ENCODE measurements at places on chromosomes 3 and 15. TPM values are rescaled to one million over a fixed set of nuclear protein-coding genes. Genes with fewer than 3 reads are reported as not detected.
A peak's percentile ranks its signal among the peaks of the same experiment; 100 is the strongest.

ARPIN gene
- total RNA-seq = not detected

SLC35G2 gene
- 0.80 TPM for total RNA-seq

PIF1 gene
- total RNA-seq = 46.1 TPM

POPDC2 gene
- 2.4 TPM for total RNA-seq

EAF2 gene
- total RNA-seq = 21.4 TPM

THAP10 gene
- total RNA-seq = 0.15 TPM

B3GALNT1 gene
- total RNA-seq = 4.1 TPM

SPATA12 gene
- not detected for total RNA-seq

THBS1 gene
- 1.5 TPM for total RNA-seq

SV2B gene
- total RNA-seq = not detected

KPNA4 gene
- 37.3 TPM for total RNA-seq

DNA sequence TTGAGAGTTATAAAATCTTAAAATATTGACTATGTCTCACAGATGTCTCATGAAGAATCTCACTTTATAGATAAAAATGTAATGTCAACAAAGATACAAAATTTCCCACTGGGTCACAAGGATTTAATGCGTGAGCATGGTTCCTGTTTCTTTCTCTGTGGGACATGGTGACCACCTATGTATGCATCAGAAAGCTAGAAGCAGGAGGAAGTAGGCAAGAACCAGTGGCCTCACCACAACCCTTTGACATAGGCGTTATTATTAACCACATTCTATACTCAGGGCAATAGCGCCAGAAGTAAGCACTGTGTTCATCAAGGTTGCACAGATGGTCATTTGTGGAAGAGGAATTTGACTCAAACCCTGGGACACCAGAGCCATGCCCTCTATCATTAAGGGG lies 11.7 kb upstream of the ADAMTS17 start:
- DNase-seq = no peak

DNA sequence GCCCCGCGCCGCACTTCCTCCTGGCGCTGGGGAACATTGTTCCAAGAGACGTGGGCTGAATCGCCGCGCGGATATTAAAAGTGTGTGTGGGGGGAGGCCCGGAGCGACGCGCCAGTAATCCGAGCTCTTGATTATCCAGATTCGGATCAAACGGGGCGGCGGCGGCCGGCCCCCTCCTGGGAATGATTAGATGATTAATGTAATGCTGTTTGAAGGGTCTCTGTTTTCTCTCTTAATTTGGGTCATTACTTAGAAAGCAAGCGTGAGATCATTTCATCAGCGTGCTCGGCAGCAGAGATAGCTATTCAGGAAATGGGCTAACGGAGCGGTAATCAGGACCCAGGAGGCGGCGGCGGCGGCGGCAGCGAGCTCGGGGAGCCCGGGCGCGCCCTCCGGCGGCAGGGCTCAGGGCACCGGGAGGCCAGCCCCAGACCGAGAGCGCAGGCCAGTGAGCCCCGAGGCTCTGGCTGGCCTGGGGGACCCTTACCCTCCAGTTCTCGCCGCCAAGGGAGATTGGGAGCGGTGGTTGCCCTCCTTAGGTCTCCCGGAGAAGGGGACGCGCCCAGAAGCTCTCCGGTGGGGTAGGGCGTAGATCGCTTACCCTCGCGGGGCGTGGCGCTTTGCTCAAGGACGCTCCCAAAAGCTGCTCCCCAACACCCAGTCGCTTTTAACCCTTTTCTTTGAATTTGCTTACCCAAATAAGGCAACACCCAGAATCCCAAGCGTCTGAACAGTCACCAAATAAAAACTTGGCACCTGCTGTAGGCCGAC lies 4.5 kb downstream of the FEZF2 start:
- DNase-seq = no peak

GRCh38 chr3:182491577-182491976 lies 301.7 kb upstream of the ATP11B start:
- no peak for DNase-seq

DNA sequence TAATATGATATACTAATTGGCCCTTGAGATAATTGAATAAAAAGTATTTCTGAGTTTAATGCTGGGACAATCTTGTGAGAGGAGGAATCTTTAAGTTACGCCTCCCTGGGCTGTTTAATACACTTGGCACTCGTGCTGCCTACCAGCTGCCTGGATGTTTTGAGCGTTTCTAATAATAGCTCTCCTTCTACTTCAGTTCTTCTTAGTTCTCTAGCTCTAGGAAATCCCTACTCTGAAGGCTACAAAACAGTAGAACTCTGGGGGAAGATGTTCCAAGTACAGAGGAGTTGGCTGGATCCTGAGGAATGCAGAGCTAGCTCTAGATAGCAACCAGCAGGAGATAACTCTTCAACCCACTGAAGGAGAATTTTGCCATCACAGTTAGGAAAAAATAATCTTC lies 3.5 kb downstream of the NAALADL2 start:
- no peak for DNase-seq

DNA sequence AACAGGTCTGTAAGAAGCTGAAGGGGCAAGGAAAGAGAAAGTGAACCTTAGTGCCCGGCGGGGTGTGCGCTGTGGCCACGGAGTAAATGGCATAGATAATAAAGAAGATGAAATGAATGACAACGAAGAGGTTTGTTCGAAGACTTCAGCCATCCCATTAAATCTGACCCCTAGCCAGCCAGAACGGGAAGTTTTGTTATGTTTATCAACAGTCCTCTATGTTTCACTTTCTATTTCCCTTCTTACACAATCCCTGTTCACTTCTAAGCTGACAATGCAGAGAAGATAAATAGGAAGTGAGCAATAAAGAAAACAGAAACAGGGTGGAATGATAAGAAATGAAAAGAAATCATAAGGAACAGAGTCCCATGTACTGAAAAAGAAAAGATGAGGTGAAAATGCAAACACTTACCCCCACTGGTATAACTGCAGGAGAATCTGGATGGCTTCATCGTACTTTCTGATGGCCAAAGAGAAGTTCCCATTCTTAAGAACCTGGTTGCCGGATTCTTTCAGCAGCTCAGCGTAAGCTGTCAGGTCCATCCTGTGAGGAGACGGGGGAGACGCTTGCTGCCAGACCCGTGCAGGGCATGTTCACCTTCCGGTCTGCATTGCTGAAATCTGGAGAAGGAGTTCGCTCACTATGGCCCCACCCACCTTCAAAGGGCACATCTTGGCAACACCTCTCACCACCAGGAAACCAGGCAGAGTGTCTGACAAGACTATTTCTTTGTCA lies 36.8 kb downstream of the TRANK1 start:
- DNase-seq = peak; percentile 78

DNA sequence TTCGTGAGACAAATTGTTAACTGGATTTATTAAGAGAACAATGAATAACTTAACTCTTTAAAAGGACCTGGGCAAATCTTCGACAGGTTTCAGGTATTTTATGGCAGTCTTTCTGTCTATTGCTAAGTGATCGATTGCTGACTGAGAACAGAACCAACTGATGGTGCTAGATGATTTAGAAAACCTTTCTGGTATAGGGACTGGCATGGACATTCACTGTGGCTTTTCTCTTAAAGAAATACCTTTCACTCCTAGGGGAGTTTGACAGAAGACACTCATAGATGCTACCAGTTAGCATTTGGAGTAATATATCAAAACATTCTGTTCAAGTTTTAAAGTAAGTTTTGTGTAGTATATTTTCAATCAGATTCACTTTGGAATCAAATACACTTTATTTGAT lies 654 bp downstream of the PPARG start:
- DNase-seq = no peak

DNA sequence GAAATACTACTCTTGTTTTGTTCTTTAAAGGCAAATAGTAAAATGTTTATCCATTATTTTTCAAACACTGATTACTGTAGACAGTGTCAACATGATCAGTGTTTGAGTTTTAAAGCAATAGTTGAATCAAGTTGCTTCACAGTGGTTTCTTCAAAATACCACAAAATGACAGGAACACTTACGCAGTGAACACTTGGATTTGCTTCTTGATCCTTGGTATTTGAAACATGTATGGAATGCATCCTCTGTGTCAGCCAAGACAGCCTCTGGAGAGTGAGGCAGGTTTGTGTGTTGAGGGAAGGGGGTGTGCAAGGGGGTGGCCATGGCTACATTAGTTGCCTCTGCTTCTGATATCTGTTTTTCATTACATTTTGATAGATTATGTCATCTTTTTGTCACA lies 413.0 kb downstream of the RBMS3 start:
- DNase-seq = no peak

GRCh38 chr3:65368866-65369265 lies 669.9 kb downstream of the MAGI1 start:
- DNase-seq = no peak

DNA sequence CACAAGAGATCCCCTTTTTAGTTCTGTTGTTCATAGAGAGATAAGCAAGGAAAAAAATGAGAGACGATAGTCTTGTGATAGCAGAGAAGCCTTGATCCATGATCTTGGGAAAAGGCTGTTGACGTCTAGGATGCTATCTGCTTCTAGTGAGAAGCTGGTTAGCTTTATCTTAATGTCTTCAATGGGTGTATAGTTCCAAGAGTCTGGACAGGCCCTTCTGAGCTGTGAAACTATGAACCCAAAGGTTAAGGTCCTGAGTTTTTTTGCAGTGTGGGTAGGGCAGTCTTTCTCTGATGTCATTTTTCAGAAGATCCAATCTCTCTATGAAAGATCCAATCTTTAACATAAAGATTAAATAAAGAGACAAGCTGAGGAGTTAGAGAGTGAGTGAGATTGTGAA lies 10.5 kb upstream of the NOX5 start:
- no peak for DNase-seq

DNA sequence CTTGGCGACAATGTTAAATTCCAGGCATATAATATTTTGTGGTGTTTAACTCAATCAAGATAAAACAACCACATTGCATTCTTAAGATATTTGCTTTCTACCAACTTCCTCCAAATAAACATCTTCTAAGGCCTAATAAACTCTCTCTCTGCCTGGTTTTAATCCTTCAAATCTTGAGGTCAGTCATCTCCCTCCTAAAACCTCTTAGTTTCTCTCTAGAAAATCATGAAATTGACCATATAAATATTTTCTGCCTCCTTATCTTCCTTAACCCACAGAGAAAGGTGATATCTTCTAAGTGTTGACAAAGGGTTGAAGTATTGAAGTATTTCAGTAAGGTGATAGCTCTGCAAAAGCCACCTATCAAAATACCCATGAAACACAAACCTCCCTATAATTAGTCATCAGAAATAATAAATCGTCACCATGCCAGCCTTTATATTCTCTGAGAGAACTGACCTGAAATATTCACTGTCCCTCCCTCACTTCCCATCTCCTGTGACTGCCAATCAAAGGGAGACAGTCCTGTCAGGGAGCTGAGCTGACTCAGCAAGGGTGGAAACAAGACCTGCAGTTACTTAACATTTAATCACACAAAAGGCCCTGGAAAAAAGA lies 1261.1 kb downstream of the ROBO1 start:
- DNase-seq = no peak

- DNase-seq = no peak
Observed at GRCh38 chr3:185709251-185709955, 115.4 kb downstream of the IGF2BP2 start.

- no peak for DNase-seq
Observed at GRCh38 chr3:158420654-158421396, 150.2 kb upstream of the MLF1 start.

DNA sequence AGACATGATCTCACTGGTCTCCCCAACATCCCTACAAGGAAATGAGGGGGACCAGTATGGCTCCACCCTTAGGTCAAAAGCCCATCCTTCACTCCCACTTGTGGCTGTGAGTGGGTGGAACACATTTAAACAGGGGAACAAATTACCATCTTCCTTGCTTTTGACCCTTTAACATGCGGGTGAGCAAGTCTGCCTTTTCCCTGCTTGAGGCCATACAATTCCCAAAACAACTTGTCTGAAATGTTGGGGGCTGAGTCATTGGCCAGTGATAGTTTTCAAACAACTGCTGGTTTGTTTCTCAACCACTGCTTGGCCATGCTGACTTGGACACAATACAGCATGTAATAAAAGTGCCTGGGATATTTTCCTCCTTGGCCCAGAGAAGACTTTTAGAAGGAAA lies 39.6 kb downstream of the COL8A1 start:
- DNase-seq = no peak

DNA sequence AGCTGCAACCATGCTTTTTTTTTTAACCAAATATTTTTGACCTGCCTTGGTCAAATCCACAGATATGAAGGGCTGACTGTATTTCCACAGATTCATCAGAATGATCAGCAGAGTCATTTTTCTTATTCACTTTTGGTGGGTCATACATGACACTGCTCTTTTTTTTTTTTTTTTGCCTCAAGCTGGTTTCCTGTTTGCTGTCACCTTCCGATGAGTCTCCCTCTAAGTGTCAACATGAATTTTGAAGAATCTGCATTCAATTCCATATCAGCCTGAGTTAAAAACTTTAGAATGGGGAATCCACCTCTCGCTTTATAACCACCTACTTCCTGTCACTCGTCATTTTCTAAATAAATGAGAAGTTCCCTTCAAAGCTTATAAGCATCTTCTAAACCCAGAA lies 2.2 kb upstream of the SLC12A8 start:
- DNase-seq = no peak

GRCh38 chr15:81507831-81508230 lies 133.8 kb upstream of the TMC3 start:
- DNase-seq = no peak

DNA sequence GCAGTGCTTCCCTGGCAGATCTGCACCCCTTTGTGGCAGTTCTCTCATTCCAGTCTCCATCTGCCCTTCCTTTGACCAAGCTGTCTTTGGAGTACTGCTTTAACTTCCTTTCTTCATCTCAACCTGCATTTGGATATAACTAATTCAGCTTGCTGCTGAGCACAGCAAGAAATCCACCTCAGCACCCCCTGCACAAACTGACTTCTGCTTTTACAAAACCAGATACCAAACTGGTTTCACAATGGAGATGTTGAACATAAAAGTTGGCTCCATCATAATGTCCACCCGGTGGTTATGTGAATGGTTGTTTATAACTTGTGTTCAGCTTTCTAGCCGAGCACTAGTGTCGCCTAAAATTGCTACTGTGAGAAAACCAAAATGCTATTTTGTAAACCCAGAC lies 341.1 kb upstream of the SEMA6D start:
- DNase-seq = no peak

DNA sequence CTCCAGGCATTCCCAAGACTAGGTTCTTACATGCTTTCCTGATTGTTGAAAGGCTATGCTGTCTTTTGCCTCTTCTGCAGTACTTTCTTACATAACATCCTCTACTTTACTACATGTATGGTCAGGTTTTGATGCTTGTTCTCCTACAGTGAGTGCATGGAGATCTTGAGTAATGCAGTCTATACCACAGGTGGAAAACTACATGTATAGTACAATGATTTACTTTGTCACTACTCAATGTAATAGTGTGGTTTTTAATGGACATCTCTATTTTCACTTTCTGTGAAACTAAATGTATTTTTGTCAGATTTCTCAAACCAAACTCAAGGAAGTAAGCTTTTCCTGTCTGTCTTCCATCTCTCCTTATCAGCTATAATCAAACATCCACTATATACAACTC lies 657.0 kb downstream of the TUSC7 start:
- DNase-seq = no peak

GRCh38 chr3:156151824-156152428 lies 31.5 kb downstream of the KCNAB1 start:
- peak; percentile 67 for DNase-seq

DNA sequence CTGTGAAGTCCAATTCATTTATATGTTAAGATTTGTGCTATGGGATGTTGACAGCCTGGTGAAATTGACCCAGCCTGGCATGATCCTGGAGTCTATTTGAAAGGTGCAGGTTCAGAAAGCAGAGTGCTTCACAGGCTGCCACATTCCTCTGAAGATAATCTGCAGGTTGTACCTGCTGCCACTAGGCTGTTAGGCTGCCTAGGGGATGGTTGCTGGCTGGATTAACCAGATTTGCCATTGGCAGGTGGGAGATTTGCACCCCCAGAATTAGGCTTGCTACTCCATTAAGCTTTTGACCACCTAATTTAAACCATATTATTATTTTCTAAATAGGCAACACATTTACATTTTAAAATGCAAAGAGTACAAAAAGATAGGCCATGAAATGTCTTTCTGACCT lies 85.8 kb upstream of the RASGRP1 start:
- DNase-seq = no peak
